ENCODE measurements at places on chromosomes 1 and 21.
A peak's percentile ranks its signal among the peaks of the same experiment; 100 is the strongest.

DNA sequence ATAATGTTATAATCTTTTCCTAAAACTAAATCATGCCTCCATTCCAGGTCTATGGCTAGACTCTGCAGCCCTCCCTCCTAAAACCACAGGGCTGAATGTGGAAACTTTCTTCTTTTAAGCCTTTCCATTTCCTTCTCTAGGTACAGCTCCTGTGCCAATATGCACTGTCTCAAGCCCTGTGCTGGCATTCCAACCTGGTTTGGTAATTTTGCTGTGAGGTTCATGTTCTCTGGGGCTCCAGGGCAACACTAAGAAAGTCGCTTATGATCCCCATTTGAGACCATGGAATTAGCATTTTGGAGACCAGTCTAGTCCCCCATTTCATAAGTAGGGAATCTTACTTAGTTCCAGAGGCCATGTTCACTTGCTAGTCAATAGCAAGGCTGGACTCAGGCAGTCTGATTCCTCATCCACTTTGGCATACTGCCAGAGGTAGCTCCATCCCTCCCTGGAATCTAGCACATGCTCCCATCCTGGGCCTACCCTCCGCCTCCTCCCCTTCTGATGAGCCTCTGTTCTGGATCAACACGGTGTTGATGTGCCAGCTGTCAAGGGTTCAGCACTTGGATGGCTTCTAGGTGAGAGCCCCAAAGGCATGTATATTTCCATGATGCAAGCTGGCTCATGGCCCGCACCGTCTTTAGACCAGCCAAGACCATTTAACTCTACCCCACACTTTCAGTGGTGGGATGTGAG, 36.5 kb downstream of the ZMYND12 start:
- no peak for DNase-seq

DNA sequence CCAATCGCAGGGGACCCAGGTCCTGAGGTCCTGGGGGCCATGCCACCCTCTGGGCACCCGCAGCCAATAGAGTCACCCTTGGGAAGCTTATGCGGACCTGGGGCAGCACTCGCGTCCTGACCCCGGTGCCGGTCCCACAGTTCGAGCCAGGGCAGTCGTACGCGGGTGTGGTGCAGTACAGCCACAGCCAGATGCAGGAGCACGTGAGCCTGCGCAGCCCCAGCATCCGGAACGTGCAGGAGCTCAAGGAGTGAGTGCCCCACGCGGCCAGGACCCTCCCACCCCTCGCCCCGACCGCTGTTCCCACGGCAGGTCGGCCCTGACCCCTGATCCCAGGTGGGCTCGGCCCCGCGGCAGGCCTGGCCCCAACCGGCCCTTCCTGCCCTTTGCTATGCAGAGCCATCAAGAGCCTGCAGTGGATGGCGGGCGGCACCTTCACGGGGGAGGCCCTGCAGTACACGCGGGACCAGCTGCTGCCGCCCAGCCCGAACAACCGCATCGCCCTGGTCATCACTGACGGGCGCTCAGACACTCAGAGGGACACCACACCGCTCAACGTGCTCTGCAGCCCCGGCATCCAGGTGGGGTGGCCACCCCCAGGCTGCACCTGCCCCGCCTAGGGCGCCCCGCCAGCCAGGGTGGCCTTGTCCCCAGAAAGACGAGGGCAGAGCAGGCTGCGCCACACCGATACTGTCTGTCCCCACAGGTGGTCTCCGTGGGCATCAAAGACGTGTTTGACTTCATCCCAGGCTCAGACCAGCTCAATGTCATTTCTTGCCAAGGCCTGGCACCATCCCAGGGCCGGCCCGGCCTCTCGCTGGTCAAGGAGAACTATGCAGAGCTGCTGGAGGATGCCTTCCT, 20.5 kb downstream of the COL6A1 start:
- no peak for DNase-seq

DNA sequence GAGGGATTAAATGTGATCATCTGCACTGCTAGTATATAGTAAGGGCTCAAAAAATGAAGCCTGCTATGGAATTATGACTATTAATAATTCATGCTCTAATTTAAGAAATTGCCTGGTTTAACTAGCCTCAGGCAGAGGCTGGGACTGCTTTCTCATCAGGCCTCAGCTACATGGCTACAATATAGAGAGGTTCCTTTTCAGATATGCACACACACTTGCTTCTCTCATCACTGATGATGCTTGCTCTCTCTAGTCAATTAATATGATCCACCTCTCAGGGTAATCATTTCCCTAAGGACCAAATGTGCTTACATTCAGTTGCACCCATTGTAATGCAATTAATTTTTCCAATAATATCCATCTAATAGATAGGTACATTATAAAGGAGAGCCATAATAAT, 324.9 kb upstream of the ST6GALNAC5 start:
- no peak for DNase-seq

GRCh38 chr1:52632732-52633290, at the start of gene SHISAL2A:
Gene SHISAL2A, plus strand, starts transcription at chr1:52633168. Its CDS starts 326 bp downstream, at chr1:52633494.
- DNase-seq, result peak; percentile 41

GRCh38 chr1:8674912-8675311, 142.5 kb downstream of the RERE start:
- no peak for DNase-seq

DNA sequence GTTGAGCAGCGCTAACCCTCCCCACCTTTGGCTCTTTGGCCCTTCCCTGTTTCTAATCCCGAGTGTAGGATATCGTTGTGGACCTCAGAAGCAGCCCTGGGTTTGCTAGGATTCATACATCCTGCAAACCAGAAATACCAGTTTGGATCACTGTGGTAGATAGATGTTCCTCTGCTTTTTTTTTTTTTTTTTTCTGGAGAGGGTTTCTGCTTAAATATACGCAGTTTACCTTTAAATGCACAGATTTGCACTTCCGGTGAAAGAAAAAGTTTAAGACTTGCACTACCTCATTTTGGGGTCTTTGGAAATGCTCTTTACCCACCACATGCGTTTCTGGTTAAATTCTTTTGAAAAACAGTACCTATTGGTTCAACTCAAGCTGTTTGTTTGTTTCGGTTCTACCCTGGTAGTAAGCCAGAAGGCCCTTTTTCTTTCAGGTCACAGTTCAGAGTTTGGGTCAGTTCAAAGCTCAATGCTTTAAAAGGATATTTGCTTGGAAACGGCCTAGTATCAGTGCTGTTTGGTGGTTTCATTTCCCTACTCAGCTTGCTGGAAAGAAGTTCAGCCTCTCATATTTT, 908 bp downstream of the DDI2 start:
- DNase-seq, result no peak

Data from stimulated activated CD4-positive, alpha-beta T cell treated with anti-CD3 and anti-CD28 coated beads, TNF-alpha, amount 100 ng/mL, for 1 hour (primary cell).